ENCODE measurements at places on chromosomes 5 and 9.

- DNase-seq = no peak
Measured at GRCh38 chr5:174623018-174623417, 101.4 kb upstream of the MSX2 start.

- DNase-seq = no peak
Measured at GRCh38 chr5:68452286-68452685, 236.7 kb downstream of the PIK3R1 start.

GRCh38 chr5:137454671-137455070, 44.5 kb downstream of the SPOCK1 start:
- DNase-seq = no peak

GRCh38 chr5:153559926-153560325, 69.5 kb downstream of the GRIA1 start:
- no peak for DNase-seq

GRCh38 chr9:130171226-130172148, 717 bp upstream of the NCS1 start:
- no peak for DNase-seq

DNA sequence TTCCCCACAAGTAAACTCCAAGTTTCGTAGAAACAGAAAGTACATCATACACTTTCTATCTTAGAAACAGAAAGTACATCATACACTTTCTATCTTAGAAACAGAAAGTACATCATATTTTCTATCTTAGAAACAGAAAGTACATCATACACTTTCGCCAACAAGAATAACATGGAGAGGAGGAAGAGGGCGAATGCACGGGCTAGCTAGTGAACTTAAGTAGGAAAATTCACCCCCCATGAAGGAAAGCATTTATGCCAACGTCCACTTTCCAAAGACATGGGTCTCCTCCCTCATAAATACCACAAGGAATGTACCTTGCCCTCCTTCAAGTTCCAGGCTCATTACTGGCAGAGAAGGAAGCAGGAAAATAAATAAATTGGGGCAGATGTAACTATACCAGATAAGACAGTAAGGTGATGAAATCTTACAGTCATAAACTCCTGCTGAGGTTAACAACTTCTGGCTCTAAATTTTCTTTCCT, 64.7 kb downstream of the FRMD3 start:
- peak; percentile 5 for DNase-seq

- DNase-seq = no peak
Measured at GRCh38 chr9:30591461-30591860, 1793.0 kb upstream of the ACO1 start.

GRCh38 chr9:1460143-1460769, 410.1 kb downstream of the DMRT2 start:
- DNase-seq = no peak

- no peak for DNase-seq
Measured at GRCh38 chr9:134871697-134872340, 8.8 kb upstream of the FCN2 start.

- no peak for DNase-seq
Measured at GRCh38 chr5:9067154-9067553, 478.7 kb downstream of the SEMA5A start.

DNA sequence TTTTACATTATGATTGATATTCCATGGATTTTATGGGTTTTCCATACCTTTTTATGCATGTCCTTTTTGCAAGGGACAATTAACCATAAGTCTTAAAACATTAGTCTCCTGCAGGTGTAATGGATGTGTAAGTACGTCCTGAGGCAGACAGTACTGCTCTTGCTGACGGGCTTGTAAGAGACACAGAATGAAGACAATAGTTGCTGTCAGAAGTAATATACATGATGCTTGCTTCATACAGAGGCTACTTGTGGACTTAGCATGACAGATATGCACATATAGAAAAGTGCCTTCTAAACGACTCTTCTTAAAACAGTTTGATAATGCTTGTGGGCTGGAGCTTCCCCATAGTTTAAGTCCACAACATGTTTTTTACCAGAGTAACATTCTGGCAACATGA, 182.7 kb downstream of the SPATA31D1 start:
- no peak for DNase-seq

DNA sequence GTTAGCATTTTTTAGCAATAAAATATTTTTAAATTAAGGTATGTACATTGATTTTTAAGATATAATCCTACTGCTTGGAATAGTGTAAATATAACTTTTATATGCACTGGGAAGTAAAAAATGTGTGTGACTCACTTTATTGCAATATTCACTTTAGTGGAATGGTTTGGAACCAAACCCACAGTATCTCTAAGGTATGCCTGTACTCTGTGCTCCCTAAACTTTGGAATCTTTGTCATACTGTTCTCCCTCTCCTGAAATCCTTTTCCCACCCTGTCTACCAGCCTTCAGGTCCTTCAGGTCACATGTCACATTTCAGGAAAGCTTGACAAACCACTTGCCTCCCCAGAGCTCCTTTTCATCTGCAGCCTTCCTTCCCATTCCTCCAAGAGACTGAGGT, 308.7 kb downstream of the SPOCK1 start:
- DNase-seq = no peak

- DNase-seq = no peak
Measured at GRCh38 chr5:33008751-33009418, 297.8 kb downstream of the NPR3 start.

DNA sequence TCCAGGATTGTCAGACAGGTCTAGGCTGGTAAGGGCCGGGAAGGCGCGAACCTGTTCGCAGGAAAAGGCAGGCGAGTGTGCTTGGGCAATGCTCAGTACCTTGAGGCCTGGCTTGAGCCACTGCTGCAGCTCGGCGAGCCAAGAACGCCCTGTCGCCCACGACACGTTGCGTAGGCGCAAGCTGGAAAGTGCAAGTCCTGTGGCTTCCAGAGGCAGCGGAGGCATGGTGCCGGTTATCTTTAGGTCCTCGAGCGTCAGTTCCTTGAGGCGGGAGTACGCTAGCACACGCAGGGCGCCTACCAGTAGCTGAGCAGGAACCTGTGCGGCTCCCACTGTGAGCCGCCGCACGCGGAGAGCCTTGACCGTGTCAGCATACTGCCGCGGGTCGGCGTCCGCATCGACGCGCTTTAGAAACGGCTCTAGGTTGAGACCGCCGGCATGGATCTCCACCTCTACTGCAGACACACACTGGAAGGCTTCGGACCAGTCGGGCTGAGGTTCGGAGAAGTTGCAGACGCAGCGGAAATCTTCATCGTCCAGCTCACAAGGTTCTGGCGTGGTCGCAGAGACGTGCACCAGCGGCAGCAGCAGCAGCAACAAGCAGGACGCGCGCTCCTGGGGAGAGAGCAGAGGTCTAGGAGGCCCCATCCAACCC, 482 bp downstream of the CD14 start:
- peak; percentile 22 for DNase-seq

GRCh38 chr9:134525841-134526583, 115.6 kb upstream of the COL5A1 start:
- DNase-seq = no peak

DNA sequence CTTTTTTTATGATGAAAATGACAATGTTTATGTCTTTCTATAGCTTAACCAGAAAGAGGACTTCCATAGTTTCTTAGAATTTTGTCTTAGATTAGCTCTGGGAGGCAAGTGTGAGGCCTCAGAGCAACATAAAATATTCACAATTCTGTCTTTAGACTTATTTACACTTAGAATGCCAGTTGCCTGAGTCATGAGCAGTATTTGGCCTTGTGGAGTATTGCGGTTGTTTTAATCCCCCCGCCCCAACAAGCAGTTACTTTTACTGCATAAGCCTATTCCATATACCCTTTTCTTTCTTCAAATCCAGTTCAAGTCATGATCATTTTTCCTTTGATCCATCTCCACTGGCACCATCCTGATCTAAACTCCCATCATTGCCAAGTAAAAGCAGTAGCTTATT, 198.0 kb upstream of the EGFLAM start:
- DNase-seq = no peak

DNA sequence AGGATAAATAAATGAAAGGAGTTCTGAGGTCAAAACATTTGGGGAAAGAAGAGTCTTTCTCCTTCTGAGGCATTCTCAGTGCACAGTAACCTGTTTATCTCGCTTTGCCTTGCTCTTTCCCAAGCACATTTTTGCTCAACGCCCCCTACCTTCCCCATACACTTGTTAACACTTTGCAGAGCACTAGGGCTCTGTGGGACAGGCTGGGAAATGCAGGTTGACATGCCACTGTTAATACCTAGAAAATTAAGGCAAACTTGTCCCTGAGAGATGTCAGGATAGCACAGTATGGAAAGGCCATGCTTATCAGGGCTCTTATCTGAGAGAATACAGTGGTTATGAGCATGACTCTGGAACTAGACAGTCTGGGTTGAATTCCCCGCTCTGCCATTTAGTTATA, 152.0 kb downstream of the DOCK8 start:
- no peak for DNase-seq

GRCh38 chr5:73284985-73285384, 112.0 kb downstream of the TMEM174 start:
- no peak for DNase-seq

DNA sequence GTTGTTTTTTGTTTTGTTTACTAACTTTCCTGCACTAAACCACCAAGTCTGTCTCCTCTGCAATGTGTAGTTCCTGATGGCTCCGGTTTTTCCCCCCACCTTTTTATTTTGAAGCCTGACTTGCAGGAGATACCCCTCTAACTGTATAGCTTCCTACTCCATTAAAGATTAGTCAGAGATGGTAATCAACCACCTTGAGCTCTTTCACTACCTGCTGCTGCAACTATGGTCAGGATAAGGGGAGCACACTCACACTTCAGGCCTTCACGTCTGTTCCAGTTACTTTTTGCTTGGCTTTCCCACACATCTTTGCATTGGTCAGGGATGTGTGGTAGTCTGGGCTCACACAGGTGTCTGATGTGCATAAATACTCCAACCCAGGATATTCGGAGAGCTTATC, 63.4 kb downstream of the NR6A1 start:
- DNase-seq = no peak

GRCh38 chr5:98543490-98543889, 230.0 kb upstream of the RGMB start:
- no peak for DNase-seq

DNA sequence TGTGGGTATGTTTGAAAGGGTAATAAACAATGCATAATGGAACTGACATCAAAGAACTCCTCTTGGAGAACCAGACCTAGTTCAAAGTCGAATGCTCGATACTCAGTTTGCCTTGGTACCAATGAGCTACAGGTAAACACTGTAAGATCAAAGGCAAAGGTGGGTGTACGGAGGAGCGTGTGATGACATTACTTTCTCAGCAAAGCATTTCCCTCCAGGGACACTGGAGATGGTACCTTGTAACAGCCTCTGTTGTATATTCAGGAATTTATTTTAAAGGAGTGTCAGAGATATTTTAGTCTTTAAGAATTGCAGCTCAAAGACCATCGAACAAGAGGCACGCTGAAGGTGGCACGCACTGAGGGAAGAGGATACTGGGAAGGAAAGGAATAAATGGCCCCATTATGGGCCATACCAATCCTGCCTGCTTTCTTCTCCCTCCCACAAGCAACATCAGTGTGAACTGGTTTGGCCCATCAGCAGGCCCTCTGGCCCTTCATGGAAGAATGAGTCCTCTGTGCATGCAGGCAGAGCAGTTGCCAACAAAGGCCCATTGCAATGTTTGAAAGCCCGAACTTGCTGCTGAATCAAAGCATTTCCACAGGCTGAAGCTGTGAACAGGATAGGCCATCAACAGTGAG, 410.2 kb downstream of the ACTL7B start:
- DNase-seq = no peak

GRCh38 chr5:60945813-60946187, 795 bp downstream of the NDUFAF2 start:
- no peak for DNase-seq

- no peak for DNase-seq
Measured at GRCh38 chr5:177077335-177077734, 9.4 kb upstream of the FGFR4 start.

- DNase-seq = no peak
Measured at GRCh38 chr5:159332800-159333544, 2.7 kb upstream of the IL12B start.

GRCh38 chr5:124289641-124290311, 456.7 kb downstream of the ZNF608 start:
- DNase-seq = no peak

GRCh38 chr5:8550921-8551320, 682.0 kb downstream of the MTRR start:
- DNase-seq = no peak

DNA sequence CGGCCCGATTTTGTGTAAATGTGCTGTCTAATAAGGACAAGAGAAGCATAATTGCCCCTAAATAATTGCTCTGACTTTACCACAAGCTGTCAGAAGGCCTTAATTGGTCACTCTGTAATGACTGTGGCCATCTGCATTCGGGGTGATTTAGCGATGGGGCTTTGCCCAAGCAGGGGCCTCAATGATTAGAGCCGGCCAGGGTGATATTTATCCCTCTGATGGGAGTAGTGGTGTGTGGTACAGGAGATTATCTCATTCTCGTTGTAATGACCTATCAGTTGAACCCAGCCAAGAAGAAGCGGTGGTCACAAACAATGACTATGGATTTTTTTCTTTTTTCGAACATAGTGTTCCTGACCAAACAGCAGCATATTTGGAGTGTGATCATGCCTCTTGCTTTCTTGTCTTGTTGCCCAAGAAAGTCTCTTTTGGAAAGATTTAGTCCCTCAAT, 72.0 kb upstream of the SAP30L start:
- DNase-seq = no peak

GRCh38 chr5:6717687-6718086, 4.5 kb downstream of the TENT4A start:
- no peak for DNase-seq

- DNase-seq = no peak
Measured at GRCh38 chr9:72203205-72203803, 54.1 kb downstream of the GDA start.

GRCh38 chr5:176157656-176158055, 80.6 kb upstream of the SIMC1 start:
- no peak for DNase-seq

All from CD4-positive, alpha-beta T cell treated with Interleukin-4 for 4 hours (primary cell).